Cortex of kidney (tissue), 1 donor: ENCODE measurements at places on chromosomes 2 and 18.

- no peak for DNase-seq
Measured at GRCh38 chr2:111936881-111937280, 38.5 kb downstream of the MERTK start.

GRCh38 chr2:9975805-9976447, 24.4 kb downstream of the GRHL1 start:
- DNase-seq = no peak

DNA sequence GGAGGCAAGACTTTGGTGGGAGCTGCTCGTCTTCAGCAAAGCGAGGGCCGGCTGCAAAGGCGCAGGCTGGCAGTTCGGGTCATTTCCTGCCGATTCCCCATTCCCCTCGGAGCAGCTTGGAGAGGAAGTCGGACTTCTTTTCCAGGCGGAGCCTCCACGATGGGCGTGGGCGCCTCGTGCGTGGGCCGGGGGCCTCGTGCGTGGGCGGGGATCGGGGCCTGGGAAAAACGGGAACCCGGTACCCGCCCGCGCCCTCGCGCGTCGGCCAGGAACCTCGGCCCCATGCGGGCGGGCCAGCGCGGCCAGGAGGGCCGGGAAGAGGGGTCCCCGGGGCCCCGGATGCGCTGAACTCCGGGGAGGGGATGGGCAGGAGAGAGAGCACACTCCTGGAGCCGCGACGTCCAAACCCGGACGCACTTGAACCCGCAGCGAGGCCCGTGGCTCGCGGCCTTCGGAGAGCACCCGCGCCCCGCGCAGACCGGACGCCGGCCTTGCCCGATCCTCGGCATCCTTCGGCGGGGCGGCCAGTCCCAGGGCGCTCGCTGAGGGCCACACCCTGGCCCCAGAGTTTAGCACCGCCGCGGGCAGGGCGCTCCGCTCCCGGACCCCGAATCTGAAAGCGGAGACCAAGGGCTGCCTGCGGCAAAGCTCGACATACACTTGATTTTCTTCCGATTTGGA, 368.4 kb downstream of the MTX2 start:
- DNase-seq = no peak

GRCh38 chr2:3468296-3468988, 50.9 kb downstream of the ADI1 start:
- no peak for DNase-seq

GRCh38 chr2:179981085-179981484, 26.0 kb downstream of the CWC22 start:
- DNase-seq = no peak

- DNase-seq = no peak
Measured at GRCh38 chr2:72138921-72139381, 8.7 kb downstream of the CYP26B1 start.

- no peak for DNase-seq
Measured at GRCh38 chr2:67667054-67667908, 270.1 kb downstream of the ETAA1 start.
